Smooth muscle cell of trachea (primary cell): ENCODE measurements at places on chromosomes 1 and 21. TPM values are rescaled to one million over a fixed set of nuclear protein-coding genes. Genes with fewer than 3 reads are reported as not detected.

SMIM1 gene
- total RNA-seq = 2.8 and 8.1 TPM in 2 replicates

HSD3B1 gene
- total RNA-seq = not detected in 2 replicates

IGSF8 gene
- total RNA-seq = 16.0 and 38.5 TPM in 2 replicates

AURKAIP1 gene
- total RNA-seq = 109 and 137 TPM in 2 replicates

IGSF3 gene
- 0.33 and 0.44 TPM in 2 replicates for total RNA-seq

ESPN gene
- under 0.01 and 0.44 TPM in 2 replicates for total RNA-seq

ADAMTS4 gene
- total RNA-seq = 2.3 and 3.1 TPM in 2 replicates
